Skin of body (tissue), 3 donors: ENCODE measurements at places on chromosomes 3 and 15. TPM values are rescaled to one million over a fixed set of nuclear protein-coding genes. Genes with fewer than 3 reads are reported as not detected.

- DNase-seq, result no peak
Measured at GRCh38 chr3:36615861-36616260, 148.5 kb downstream of the DCLK3 start.

DNA sequence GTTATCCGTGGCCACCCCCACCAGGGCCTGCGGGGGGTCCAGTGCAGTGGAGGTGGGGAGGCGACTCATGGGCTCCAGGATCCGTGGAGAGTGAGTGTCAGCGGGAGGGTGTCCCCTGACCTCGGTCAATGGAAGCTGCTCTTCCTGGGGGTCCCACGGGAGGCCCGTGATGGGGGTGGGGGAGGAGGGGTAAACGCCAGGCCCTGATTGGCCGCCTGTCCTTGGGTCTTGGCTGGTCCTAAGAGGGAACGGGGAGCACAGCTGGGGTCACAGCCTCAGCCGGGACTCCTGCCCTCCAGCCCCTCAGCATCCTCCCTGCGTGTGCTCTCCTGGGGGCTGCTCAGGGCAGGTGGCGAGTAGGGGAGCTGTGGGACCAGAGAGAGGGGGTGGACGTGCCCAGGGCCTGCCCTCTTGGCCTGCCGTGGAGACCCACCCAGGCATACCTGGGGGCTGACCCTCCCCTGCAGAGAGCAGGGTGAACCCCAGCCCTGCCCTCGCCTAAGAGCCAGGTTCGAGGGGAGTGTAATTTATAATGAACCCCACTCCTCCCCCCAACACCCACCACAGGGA lies 184.6 kb downstream of the GOLGA6L6 start:
- DNase-seq, result no peak

DNA sequence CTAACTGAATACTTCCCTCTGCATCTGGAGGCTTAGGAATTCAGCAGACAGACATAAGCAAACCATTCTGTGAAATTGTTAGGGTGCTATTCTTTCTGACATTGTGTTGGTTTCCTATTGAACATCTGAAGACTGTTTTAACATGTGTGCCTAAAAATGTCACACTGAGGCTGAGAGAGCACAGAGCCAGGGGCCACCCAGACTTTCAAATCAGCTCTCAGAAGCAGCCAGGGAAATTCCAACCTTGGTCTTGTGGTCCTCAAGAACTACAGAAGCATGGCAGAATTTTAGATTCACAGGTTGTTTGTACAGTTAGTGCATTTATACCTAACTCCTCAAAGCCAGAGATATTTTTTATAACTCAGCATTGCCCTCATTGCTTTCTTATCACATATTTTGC lies 929.2 kb upstream of the CFAP20DC start:
- no peak for DNase-seq

GRCh38 chr3:109687626-109688025 lies 350.3 kb upstream of the DPPA4 start:
- DNase-seq, result no peak

DNA sequence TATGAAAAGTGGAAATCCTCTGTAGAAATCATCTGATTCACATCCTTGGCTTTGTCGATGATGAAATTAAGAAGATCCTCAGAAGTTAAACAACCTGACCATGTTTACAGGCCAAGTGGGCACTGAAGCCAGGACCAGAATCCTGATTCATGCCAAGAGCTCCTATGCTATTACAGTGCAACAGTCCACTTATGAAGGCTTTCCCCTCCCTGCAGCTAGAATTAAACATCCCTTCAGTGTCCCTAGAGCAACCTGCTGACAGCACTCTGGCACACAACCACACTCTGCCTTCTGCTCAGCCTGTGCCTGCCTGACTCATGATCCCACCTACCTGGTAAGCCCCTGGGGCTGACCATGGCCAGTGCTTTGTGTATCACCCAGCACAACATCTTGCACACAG lies 33.8 kb downstream of the TXNRD3 start:
- no peak for DNase-seq

- peak; percentile 43 for DNase-seq
Measured at GRCh38 chr3:66322436-66322835, 101.6 kb downstream of the SLC25A26 start.

- DNase-seq, result no peak
Measured at GRCh38 chr3:168497741-168498140, 402.0 kb upstream of the GOLIM4 start.

GRCh38 chr3:31516757-31517156 lies 16.0 kb upstream of the STT3B start:
- DNase-seq, result no peak

DNA sequence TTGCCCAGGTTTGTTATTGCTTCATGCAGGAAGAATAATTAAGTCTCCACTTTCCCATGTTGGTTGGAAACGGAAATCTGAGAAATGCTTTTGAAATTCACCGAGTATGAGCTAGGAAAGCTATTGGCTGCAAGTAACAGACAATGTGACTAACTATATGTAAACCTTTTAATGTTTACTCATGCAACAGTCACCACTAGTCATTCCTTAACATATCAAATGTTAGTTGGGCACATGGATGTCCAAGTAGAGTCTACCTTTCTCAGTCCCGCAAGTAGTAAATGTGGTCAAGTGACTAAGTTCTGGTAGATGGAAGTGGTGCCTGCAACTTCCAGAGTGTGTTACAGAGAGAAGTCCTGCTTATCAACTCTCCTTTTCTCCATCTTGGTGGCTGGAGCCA lies 52.5 kb downstream of the KLF15 start:
- no peak for DNase-seq

DNA sequence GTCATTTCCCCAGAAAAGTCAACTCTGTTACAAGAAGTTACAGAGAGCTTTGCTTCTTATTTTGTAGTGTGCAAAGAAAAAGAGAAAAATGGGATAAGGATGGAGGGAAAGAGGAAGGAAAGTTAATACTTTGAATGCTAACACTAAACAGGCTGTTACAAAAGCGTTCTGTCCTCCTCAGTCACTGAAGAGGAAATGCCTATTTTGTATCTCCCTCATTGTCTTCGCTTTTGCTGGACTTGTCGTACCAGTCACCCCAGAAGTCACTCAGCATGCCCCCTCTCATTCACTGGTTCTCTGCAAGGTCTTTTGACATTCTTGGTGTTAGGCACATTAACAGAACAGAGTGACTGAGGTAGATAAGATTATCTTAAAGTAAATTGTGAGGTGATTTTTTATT lies 129.6 kb downstream of the ALCAM start:
- DNase-seq, result no peak

DNA sequence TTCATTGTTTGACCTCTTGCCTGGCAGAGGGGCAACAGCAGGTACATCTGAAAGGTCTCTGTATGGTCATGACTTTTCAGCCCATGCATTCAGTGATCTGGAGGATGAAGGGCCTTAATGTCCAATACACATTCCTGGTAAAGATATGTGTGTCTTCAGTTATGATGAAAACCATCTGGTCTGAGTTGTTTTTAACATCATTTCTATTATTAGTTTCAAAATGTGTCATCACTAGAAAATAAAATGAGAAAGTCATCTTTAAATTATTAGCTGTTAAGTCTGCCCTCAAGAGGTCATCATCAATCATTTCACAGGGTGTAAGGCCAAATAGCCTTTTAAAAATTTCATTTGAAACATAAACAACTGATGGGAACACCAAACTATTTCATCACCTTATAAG lies 92.1 kb upstream of the PLSCR4 start:
- DNase-seq, result peak; percentile 49

GRCh38 chr3:177210744-177211502 lies 13.6 kb upstream of the TBL1XR1 start:
- no peak for DNase-seq

DNA sequence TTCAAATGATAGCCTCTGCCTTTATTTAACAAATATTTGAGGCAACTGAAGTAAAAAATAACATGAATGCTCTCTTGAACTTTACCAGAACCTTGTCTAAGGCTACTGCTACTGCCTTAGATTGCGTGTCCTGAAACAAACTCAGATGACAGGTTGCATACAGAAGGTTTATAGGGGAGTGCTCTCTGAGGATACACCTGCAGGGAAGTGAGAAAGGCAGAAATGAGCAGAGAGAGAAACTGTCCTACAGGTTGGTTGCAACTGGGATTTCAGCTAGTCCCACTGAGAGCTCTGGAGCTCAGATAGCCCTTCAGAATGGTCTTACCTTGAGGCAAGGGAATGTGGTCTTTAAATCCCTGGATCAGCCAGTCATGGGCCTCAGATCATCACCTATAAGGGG lies 165.5 kb downstream of the IL5RA start:
- no peak for DNase-seq

DNA sequence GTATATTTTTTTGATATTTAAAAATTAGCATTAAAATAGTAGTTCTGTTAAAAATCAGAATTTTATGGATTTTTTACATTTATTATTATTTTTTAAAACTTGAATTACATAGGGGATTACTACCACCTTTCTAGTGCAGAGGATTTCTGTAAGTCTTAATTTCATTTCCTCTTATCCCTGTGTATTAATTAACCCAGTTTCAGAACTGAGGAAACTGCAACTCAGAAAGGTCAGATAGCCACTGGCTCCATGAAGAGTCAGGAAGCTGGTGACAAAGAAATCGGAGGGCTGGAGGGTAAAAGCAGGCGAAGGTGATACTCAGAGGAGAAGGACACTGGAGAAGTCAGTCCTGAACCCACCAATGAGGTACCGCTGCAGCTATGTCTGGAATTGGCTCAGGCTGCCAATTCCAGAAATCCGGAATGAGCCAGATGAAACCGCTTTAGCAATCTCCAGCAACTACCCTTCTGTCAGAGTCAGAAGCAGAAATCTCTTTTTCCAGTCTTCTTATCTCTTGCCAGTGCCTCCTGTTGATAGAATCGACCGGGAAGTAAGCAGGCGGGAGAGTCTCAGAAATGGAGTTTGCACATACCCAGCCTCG lies 308.5 kb downstream of the SV2B start:
- DNase-seq, result peak; percentile 2

FBXW12 gene
- not detected for total RNA-seq

GXYLT2 gene
- total RNA-seq, result 65.3 TPM

WNT5A gene
- 28.8 TPM for total RNA-seq

C3orf49 gene
- total RNA-seq, result not detected

SHC4 gene
- total RNA-seq, result 3.5 TPM

ACOX2 gene
- total RNA-seq, result 15.8 TPM

CFAP20DC gene
- 1.3 TPM for total RNA-seq

ZNF280D gene
- 69.0 TPM for total RNA-seq

AMT gene
- 6.7 TPM for total RNA-seq
